ENCODE measurements at places on chromosomes 1 and 21. TPM values are rescaled to one million over a fixed set of nuclear protein-coding genes. Genes with fewer than 3 reads are reported as not detected.

The ISG20L2 gene
- polyA plus RNA-seq, result 25.6 TPM

- no peak for DNase-seq
These were observed 70.3 kb downstream of the HIVEP3 start for GRCh38 chr1:41848216-41848952.

GRCh38 chr21:32958288-32959002, 67.3 kb upstream of the OLIG2 start:
- no peak for DNase-seq

- DNase-seq, result no peak
These were observed 85.5 kb upstream of the CACNA1E start for GRCh38 chr1:181397845-181398244.

All from AG04450 (cell line).